Thymus (tissue), 14 donors: ENCODE measurements at places on chromosomes 3 and 15. TPM values are rescaled to one million over a fixed set of nuclear protein-coding genes. Genes with fewer than 3 reads are reported as not detected.

PLXNB1 gene
- 112 TPM for polyA plus RNA-seq

GNB4 gene
- polyA plus RNA-seq = 7.4 TPM

ATP13A5 gene
- polyA plus RNA-seq = 0.37 TPM

CCR8 gene
- 2.1 TPM for polyA plus RNA-seq

IRAK2 gene
- polyA plus RNA-seq = 3.3 TPM

FOXB1 gene
- polyA plus RNA-seq = 0.16 TPM

DPPA2 gene
- polyA plus RNA-seq = 0.62 TPM

KIF7 gene
- polyA plus RNA-seq = 2.9 TPM
